ENCODE measurements at places on chromosomes 12 and 14. TPM values are rescaled to one million over a fixed set of nuclear protein-coding genes. Genes with fewer than 3 reads are reported as not detected.
A peak's percentile ranks its signal among the peaks of the same experiment; 100 is the strongest.

GRCh38 chr12:27711967-27712366 lies 1.3 kb downstream of the MRPS35 start:
- no peak for DNase-seq

DNA sequence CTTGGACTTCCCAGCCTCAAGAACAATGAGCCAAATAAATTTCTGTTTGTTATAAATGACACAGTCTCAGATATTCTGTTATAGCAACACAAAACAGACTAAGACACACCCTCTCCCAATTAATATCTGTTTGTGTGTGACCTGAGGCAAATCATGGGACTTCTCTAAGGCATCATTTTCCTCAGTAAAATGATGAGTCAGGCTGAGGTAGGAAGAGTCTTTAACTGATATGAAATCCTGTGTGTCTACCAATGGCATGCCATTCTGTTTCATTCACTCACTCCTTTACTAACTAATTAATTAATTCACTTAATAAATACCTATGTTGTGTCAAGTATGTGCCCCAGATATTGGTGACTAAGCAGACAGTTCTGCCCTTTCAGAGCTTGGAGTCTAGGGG lies 258.4 kb upstream of the CRY1 start:
- DNase-seq = peak; percentile 36

DNA sequence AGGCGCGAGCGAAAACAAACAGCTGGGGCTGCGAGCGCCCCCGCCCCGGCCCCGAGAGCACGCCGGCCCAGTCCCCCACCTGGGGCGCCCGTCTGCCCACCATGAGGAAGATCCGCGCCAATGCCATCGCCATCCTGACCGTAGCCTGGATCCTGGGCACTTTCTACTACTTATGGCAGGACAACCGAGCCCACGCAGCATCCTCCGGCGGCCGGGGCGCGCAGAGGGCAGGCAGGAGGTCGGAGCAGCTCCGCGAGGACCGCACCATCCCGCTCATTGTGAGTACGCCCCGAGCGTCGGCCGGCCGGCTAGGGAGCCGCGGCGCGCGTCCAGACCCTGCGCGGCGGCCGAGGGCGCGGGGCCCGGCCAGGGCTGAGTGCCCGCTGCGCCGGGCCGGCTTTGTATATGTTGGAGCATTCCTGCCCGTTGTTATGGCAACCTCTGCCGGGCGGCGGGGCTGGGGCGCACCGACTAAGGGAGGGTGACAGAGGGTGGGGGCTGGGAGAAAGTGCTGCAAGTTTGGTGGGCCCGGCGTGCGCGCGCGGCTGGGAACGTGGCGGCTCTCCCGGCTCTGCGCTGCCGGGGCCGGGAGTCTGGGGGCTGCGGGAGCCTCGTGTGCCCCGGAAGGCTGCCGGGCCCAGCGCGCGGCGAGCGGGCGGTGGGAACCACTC lies 367 bp downstream of the GALNT16 start:
- DNase-seq = peak; percentile 4

DNA sequence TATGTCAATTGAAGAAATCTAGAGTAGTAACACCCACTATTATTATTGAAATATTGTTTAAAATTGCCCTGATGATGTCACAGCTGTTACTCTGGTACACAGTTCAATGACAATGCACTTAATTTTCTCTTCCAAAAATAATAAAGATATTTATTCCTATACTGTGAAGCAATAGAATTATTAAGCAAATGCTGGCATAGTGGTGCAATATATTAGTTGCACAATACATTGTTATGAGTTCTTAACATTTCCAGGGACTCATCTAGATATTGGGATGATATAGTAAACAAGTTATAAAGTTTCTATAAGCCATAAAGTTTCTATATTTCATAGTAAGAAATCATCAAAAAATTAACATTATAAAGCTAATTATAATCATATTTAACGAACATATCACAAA lies 897.8 kb downstream of the LRFN5 start:
- no peak for DNase-seq

- no peak for DNase-seq
These were observed 65.5 kb upstream of the BEGAIN start for GRCh38 chr14:100652744-100653143.

- no peak for DNase-seq
These were observed 32.2 kb upstream of the BCL7A start for GRCh38 chr12:121989276-121990113.

DNA sequence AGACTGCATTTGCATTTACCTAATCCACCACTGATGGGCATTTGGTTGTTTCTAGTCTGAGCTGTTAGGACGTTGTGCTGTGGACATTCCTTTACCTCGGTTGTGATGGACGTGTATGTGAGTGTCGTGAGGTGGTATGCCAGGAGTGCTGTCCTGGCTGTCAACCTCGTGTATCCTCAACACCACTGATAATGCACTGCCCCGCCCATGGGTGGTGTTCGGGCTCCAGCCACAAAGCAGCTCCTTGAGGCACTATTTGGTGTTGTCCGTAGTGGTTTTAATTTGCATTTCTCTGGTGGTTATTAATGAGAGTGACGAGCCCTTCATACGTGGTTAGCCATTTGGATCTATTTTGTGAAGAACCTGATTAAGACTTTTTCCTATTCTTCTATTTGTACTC lies 87.6 kb downstream of the PPP2R5C start:
- no peak for DNase-seq

GRCh38 chr14:33962016-33962415 lies 11.1 kb upstream of the EGLN3 start:
- DNase-seq = no peak

DNA sequence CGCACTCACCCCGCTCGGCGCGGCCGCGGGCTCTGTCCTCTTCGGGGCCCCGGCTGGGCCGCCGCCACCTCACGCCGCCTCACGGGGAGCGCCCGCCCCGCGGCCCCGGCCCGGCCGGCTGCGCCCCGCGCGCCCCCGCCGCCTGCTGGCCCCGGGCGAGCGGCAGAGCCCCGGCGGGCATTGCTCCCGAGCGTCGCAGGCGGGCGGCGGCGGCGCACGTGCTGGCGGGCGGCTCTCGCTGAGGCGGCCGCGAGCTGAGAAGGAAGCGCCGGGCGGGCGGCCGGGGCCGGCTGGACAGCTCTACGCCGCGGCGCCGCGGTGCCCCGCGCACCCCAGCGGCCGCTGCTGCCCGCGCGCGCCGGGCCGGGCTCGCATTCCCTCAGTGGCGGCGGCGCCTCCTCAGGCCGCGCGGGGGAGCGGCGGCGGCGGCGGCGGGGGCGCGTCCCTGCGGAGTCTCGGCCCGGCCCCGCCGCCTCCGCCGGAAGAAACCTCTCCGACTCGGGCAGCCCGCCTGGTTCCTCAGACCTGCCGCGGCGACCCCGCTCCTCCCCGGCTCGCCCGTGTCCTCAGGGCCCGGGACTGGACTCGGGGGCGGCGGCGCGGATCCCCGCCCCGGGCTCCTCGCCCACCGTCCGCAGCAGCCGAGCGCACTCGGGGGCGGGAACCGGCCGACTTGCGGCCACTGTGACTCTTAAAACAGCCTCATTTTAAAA lies at the start of gene PITPNM2:
Gene PITPNM2, minus strand, starts transcription at position 347 of the 713 bp plus-strand sequence. CDS start 116,500 bp downstream, outside the sequence.
- DNase-seq = peak; percentile 58

DNA sequence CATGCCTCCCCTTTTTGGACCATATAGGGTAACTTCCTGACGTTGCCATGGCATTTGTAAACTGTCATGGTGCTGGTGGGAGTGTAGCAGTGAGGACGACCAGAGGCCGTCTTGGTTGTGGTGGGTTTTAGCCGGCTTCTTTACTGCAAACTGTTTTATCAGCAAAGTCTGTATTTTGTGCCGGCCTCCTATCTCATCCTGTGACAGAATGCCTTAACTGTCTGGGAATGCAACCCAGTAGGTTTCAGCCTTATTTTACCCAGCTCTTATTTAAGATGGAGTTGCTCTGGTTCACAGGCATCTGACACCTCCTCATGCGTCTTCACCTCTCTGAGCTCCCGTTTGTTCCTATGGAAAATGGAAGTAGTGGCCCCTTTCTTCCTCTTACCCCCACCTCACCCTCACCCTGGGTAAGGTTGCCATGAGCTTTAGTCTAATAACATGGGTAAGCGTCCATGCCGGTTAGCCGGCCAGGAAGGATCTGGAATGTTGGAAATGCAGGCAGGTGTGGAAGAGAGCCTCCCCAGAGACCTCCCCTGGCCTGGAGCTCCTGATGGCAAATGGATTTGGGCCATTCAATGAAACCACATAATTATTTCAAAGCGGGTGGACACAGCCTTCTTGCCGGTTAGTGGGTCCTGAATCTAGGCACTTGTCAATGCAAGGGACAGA lies 18.6 kb downstream of the HHIPL1 start:
- no peak for DNase-seq

DNA sequence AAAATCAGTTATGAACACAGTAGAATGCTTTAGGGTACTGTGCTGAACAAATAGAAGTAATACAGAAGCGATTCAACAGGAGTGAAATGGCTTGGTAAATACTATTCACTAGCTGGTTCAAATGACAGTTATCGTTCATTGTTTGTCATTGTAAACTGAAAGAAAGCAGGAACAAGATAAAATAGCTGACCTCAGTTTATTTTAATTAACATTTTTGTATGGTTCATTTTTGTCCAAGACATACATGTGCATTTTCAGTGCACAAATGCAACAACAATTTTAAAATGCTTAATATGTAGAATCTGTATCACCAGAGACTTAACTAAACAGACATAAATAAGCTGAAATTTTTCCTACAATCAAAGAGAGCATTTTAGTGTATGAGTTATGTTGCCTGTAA lies 49.9 kb downstream of the ALX1 start:
- no peak for DNase-seq

DNA sequence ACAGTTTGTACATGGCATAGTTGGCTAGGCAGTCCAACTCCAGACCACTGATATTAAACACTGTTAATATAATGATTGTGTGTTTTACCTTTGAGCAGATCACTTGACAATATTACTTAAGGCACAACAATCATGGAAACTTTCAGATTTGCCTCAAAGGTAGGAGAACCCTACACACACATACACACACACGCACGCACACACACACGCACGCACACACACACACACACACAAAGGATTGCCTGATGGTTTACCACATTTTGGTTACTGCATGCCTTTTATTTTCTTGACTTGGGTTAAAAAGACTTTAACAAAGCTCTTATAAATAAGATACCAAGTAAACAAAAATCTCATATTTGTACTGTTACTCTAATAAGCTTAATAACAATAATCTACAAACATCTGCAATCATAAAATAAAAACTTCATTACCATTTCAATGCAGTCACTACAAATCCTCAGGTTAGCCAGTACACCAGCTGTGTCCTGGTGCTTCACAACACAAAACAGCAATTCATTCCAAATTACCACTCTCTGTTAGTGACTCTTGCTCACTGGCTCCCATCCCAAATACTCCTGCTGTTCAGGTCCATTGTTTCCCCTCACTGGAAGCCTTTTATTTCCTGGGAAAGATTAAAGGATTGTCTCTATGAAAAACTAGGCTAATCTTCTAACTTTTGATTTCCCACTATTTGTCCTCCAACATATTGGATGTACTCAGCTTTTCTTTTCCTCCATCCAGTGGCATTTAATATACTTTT lies 175.2 kb upstream of the ATP2B1 start:
- peak; percentile 48 for DNase-seq

DNA sequence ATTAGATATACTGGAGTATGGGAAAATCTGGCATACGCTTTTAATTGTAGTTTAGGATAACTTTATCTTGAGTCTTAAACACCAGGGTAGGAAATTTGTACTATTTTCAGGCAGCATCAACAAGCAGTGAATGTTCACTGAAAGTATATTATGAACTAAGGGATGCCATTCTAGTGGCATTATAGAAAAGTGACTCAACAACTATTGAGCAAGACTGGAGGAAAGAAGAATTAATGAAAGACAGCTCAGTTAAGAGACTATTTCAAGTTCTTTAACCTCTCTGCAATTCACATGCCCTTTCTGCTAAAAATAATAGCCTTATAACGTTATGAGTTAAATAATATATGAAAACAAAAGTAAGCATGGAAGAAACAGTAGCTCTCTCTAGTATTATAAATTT lies 343.1 kb downstream of the FSCB start:
- no peak for DNase-seq

DNA sequence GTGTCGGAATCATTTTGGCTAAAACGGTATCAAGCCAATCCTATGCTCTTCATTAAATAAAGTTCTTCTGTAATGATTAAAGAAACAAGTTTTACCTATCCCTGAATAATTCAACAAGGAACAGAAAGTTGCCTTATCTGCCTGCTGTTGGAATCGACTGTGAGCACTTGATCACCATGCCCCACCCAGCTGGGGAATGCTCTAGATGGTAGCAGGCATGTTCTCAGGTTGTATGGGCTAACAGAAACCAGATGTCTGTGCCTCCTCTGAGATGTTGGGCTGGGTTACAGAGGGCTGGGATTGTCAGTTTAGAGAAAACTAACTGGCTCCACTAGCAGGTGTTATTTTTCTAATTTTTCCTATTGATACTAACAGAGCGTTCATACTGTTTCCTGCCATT lies 28.9 kb downstream of the RTRAF start:
- no peak for DNase-seq

- no peak for DNase-seq
These were observed 8.3 kb downstream of the LAG3 start for GRCh38 chr12:6780573-6780972.

DNA sequence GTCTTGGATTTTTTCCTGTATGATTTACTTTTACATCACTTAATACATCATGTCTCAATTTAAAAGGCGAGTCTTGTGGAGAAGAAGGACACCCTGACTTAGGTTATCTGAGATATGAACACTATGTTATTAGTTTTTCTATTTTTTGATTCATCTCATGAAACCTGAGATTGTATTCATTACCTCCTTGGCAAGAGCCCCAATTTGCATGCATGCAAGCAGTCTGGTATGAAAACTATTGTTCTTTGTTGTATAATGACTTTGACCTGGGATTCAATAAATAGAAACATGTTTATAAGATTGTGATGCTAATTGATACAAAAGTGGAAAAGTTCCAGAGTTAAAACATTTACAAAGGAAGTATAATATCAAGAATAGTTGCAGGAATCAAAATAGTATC lies 576.1 kb downstream of the NOVA1 start:
- DNase-seq = no peak

Gene NXPH4
- total RNA-seq = 0.56 TPM

Gene FRMD6
- 682 TPM for total RNA-seq

Gene RGS6
- total RNA-seq = not detected

Gene CD27
- total RNA-seq = not detected

Gene POTEG
- not detected for total RNA-seq

Gene SLC2A14
- under 0.01 TPM for total RNA-seq

Gene USP15
- total RNA-seq = 82.5 TPM

Gene IFNG-AS1
- total RNA-seq = not detected

Gene PRIMA1
- not detected for total RNA-seq
